ENCODE measurements at places on chromosomes 13 and 19.
A peak's percentile ranks its signal among the peaks of the same experiment; 100 is the strongest.

DNA sequence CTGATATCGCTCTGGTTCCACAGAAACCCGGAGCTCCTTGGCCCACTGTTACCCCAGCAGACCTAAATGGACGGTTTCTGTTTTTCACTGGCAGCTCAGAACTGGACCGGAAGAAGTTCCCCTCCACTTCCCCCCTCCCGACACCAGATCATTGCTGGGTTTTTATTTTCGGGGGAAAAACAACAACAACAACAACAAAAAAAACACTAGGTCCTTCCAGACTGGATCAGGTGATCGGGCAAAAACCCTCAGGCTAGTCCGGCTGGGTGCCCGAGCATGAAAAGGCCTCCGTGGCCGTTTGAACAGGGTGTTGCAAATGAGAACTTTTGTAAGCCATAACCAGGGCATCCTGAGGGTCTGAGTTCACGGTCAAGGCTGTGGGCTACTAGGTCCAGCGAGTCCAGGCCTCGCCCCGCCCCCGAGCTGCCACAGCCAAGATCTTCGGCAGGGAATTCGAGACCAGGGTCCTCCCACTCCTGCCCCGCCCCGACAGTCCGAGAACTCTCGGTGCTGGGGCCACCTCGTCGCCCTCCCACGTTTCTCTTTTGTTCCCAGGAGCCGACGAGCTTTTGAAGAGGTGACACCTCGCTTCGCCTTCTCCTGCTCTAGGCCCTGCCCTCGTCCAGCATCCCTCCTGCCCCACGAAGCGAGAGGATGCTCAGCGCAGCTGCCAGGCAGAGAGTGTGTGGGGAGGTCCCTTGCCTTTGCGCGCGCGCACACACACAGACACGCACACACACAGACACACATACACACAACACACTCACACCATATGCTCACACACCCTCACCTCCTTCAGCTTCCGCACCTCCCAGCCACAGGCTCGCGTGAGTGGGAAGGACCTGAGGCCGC lies 8.8 kb downstream of the ZIC2 start:
- no peak for DNase-seq

- DNase-seq = no peak
These were observed 14.8 kb downstream of the AXL start for GRCh38 chr19:41233748-41234240.

DNA sequence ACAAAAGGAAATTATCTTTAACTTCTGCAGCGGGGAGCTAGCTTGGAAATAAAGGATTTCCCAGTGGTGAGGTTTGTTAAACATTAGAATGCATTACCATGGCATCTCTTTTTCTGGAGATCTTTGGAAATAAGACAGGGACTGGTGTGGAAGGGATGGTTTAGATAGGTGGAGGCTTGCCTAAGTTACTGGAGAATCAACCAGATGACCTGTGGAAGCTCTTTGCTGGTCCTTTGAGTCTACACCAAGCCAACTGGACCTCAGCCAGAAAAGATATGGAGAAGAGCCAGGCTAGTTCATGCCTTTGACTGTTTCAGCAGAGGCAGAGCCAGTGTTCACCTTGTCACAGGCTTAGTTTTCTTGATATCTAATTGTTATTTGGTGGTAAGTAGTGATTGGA lies 134.7 kb downstream of the KCNRG start:
- peak; percentile 78 for DNase-seq

DNA sequence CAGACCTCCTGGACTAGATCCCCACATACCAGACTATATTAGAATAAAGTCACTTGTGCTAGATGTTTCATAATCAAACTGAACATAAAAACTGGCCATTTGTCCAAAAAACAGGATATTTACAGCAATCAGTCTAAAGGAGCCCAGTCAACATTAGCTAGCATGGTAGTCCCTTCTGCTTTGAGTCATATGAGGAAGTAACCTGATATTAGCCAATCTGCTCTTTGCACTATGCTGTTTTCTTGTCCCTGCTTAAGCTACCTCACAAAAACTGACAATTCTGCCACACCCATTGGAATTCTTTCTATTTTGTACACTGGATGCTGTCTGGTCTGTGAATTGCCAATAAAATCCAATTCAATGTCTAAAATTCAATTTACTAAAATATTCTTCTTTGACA lies 1824.2 kb downstream of the OLFM4 start:
- no peak for DNase-seq

- DNase-seq = peak; percentile 63
These were observed 91.7 kb downstream of the GADD45B start for GRCh38 chr19:2567580-2567979.

DNA sequence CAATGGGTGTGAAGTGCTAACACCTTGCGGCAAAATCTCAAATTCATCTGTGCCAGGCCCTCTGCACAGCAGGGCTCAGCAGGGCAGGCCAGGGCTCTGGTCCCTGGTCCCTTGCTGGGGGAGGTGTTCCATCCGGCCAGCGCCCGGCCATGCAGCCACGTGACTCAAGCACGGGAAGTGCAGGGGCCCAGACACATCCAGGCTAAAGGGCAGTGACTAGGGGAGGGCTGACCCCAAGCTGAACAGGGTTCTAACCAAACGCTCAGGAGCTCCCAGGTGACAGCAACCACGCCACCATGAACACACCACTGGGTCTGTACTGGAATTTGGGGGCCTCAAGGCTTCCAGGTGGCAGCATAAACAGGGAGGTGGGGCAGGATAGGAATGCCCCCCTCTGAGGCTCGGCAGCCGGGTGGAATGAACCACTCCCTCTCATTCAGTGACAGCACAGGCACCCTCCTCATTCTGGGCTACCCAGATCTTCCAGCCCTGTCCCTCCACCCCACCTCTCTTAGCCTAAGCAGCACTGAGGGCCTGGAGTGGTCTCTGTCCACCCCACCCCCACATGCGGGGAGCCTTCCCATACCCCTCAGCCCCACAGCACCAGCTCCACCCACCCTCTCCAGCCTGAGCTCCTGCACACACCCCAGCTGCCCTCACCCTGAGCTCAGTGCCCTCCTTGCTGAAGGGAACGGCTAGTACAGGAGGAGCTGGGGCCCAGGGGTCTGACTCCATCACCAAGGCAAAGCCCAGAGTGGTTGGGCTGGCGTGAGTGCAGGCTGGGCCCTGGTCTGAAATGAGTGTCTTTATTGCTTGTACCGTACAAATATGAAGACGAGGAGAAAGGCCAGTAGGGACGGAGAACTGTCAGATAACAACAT lies 5.3 kb upstream of the CCNP start:
- DNase-seq = peak; percentile 60

DNA sequence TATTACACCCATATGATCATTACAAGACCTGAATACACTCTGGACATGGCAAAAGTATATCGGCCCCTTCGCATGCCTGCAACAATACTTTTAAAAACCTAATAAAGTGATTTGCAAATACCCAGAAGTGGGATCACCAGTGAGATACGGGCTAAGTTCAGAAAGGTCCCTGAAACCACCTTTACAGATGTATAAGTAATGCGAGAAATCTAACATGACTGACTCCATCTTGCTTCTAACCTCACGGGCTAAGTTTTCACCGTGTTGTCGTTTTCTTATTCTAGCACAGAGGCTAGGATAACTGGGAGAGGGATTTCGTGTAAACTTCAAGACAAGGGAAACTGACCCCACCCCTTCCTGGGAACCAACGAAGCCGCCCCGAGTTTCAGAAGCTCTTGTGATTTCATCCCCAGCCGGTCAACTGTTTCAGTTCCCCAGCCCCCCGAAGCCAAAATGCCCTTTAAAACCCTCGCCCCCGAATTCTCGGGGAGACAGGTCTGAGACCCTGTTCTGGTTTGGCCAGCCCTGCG lies 703 bp downstream of the NEK3 start:
- DNase-seq = peak; percentile 49

All from heart left ventricle (tissue), 16 donors.